CMK (cell line): ENCODE measurements at places on chromosomes 2 and 18.

DNA sequence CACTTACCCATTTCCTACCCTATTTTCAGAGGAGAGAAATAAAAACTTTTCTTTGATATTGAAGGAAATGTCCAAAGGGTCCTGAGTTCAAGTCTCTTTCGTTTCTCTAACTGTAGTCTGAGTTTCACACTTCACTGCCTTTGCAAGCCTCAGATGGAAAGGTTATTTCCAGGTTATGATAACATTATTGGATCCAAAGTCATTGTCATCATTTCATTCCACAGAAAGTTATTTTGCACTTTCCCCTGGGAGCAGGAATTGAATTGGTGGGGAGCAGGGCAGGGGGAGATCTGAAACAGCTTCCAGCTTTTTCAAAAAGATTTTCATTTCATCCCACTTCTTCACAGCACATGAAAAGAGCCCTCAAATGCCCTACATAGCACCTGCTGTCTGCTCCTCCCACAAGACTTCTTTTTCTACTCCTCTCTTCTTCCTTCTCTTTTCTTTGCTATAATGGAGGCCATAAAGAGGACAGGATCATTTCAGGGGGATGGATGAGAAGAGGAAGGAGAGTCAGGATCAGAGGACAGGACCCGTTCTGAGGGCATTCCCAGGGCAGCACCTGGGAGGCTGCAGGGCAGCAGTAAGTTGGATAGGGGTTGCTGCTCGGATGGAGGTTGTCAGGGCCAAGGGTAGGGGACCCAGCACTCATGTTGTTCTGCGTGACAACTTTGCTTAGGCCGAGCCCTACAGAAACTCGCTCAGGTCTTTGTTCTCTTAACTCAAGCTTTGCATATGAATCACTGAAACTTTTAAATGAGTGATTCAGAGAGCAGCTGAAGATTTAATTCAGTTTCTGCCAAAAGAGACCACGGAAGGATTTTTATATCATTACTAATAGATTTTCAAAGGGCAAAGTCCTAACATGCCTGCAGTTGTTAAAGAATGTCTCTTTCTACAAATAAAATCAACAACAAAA lies 11.4 kb upstream of the GALNT5 start:
- DNase-seq, result no peak

DNA sequence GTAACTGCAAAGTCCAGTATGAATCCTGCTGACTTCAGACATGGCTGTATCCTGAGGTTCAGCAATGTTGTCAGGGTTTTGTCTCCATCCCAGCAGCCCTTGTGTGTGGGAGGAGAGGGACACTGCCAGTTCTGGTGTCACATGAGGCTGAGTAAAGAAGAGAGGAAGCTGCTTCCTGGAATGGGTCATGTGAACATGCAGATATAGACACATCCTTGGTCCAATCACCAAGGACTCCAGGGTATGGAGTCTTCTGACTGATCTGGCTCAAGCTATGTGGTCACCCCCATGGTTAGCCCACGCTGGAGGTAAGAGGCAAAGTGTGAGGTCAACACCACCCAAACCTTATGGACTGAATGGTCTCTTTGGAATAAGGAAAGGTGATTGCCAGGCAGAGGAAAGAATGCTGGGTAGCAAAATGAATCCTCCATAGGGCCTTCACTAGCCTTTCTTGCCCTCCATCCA lies 134.4 kb upstream of the SLC1A4 start:
- peak; percentile 43 for DNase-seq

- peak; percentile 68 for DNase-seq
These were observed 249.0 kb downstream of the TRIB2 start for GRCh38 chr2:12965540-12966269.

GRCh38 chr2:113976277-113976928 lies 86.5 kb downstream of the ACTR3 start:
- DNase-seq, result no peak

- no peak for DNase-seq
These were observed 13.3 kb downstream of the BCL2L11 start for GRCh38 chr2:111134055-111134454.

DNA sequence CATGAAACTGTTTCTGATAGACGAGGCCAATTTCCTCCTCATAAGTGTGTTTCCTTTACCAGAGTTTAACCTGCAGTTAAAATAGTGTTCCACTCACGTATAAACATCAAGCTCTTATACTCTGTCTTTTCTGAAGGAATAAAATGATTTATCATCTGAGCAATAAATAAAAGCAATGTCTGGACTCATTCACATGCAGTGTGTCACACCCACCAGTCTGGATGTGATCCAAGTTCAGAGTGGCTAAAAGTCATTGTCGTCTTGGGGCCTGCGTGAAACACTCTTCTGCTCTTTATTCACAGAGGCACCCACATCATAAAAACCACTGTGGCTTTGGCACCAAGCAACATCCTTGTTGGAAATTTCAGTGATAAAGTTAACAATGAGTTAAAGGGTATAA lies 19.5 kb upstream of the SLC9A4 start:
- DNase-seq, result no peak

DNA sequence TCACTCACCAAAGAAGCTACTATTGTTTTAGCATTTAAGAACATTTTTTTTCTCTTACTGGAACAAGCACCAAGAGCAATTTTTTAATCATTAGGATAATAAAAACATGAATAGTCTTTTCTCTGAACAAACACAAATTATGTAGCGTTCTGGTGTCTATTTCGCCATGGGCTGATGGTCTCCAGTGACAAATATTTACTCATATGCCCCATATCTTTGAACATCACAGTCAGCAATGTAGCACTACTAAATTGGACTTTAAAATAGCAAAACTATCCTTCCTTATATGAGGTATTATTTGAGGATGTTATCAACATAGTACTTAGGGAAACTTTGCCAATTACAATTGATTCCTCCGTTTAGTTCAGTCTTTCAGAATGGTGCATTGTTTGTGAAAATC lies 1326.0 kb upstream of the ZEB2 start:
- no peak for DNase-seq
